ENCODE measurements at places on chromosomes 2 and 18.

GRCh38 chr2:38830526-38831159, 45.1 kb downstream of the DHX57 start:
- no peak for DNase-seq

DNA sequence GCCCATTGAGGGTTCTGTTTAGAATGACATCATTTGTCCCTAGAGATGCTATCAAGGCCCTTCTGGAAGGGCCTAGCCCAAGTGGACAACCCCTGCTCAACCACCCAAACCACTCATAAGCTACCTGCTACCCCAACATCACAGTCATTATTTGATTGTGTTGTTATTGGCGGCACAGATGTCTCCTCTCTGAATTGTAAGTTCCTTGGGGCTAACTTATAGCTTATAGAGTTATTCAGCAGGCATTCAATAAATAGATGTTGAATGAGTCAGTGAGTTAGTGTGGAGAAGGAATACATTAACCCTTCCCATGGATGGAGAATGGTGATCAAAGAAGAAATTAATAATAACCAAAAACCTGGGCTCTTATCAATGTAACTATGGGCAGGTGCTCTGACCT, 80.0 kb downstream of the ACAA2 start:
- no peak for DNase-seq

DNA sequence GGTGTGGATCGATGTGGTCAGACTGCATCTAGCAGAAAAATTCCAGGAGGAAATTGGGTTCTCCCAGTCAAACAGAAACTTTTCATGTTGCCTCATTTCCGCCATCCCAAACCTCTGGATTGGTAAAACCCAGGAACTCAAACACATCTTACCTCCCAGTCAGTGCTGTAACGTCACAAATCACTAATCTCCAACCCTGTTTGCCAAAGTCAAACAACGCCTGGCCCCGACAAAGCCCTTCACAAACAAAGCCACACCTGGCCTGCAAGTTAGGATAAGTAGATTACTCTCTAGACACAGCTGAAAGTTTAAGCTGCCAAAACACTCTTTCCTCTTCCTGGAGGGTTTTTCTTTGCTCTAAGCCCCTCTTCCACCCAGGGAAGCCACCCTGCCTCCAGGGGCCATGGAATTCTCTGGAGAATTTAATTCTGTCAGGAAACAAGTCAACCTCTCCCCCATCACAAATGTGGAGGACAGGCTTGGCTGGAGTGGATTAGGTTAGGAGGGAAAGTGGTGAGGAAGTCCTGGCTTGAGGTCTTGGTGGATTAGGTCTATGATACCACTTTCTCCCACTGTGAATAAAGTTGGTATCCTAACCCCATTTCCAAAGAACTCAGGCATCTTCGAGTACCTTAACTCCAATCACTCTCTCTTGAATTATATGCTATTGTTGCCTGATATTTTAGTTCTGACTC, 86.7 kb downstream of the LYPD6B start:
- DNase-seq, result no peak

GRCh38 chr2:174748948-174749347, 15.3 kb downstream of the CHRNA1 start:
- peak; percentile 76 for DNase-seq

- DNase-seq, result no peak
Observed at GRCh38 chr2:23624378-23624777, 239.4 kb downstream of the KLHL29 start.

DNA sequence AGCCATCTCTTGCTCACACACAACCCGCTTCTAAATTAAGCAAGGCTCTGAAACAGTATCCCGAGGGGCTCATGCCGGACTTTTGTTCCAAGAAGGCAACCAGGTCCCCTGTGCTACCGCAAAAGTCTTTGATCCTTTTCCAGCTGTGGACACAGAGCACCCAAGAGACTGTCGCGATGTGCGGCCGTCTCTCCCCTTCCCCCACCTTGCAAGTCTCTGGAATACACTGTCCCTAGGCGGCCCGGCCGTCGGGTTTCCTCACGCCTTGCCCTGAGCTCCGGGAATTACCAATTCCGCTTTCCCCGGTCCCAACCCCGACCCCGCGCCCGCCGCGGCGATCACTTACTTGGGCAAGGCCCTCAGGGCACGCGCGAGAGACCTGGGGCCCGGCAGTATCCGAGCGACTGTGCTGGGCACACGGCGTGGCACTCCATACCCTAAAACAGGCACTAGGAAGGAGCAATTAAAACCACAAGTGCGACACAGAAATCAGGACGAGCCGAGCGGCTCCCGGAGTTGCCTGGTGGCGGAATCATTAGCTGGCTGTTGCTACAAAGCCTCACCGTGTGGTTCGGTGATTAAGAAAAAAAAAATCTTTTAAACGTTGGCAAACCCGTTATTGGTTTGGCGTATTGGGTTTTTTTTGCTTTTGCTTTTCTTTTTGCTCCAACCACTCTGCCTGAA, 2.2 kb upstream of the DLX1 start:
- peak; percentile 62 for DNase-seq

GRCh38 chr2:218259099-218259961, 1.5 kb upstream of the GPBAR1 start:
- no peak for DNase-seq

- DNase-seq, result no peak
Observed at GRCh38 chr2:199160081-199160480, 297.7 kb downstream of the SATB2 start.

GRCh38 chr2:75133621-75134570, 65.4 kb downstream of the TACR1 start:
- no peak for DNase-seq

DNA sequence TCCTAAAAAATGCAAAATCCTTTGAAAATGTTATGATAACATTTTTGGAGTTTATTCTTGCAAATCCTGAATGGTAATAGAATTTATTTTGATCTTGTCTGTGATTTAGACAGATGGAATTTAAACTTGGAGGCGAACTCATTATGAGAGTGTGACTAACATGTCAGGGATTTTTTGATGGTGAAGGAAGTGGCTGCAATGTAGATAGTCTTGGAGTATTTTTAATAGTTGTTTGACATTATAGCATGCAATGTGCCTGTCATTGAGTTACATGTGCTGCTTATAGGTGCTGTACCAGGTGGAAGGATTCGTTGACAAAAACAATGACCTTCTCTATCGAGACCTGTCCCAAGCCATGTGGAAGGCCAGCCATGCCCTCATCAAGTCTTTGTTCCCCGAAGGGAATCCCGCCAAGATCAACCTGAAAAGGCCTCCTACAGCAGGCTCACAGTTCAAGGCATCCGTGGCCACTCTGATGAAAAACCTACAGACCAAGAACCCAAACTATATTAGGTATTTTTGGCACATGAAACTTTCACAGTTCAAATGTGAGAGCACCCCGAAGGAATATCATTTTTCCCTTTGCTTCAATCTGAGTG, 141.8 kb downstream of the MYO1B start:
- DNase-seq, result no peak

- no peak for DNase-seq
Observed at GRCh38 chr2:216057688-216058193, 23.9 kb downstream of the PECR start.

- DNase-seq, result no peak
Observed at GRCh38 chr18:60448487-60449267, 76.1 kb upstream of the MC4R start.

DNA sequence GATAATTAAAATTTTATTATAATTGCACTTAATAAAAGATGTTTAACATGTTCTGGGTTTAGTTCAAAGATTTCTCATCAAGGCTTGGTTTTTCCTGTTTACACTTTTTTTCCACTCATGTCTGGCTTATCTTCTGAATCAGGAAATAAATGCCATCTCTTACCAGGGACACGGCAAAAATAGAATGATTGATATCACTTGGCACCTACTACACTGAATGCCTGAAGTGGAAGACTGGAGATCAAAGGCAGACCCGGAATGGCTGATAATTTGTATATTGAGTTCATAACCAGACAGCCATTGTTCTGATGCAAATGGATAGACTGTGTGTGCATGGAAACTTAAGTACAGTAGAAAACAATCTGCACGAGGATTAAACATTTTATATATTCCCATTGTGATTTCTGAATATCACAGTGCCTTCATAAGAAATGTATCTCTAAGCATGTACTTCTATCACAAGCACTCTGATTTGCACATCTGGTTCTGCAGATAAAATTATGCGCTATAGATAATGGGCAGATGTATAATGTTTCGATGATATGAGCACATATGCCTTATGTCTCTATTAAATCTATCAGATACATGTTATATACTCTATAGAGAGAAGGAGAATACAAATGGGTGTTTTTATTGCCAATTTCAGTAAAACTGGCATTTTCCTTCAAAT, 304.8 kb downstream of the RND3 start:
- no peak for DNase-seq

- DNase-seq, result no peak
Observed at GRCh38 chr2:188966079-188966571, 8.0 kb upstream of the COL3A1 start.

- peak; percentile 91 for DNase-seq
Observed at GRCh38 chr2:166375736-166376487, at the start of gene SCN9A. Gene SCN9A (minus strand): TSS chr2:166375944. CDS start chr2:166311756, 64,188 bp downstream.

DNA sequence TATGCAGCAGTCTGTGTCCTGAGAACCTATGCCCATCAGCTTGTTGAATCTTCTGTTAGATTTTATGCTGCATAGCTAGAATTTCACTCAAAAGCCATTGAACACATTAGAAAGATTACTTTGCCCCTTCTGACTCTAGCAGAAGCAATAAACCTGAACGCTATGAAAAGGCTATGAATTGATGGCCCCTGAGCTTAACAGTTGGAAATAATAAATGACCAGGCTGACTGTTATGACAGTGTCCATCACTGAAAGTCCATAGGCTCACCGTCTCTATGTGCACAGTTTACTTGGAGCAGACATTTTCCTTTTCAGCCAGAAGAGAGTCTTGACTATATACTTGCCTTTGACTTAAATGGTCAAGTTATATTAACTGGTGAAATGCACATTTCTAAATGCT, 1618.8 kb upstream of the ACVR2A start:
- DNase-seq, result no peak

GRCh38 chr2:66851449-66851872, 416.5 kb downstream of the MEIS1 start:
- DNase-seq, result no peak

GRCh38 chr2:42800461-42800962, 8.1 kb upstream of the HAAO start:
- no peak for DNase-seq

GRCh38 chr2:3254442-3254941, 123.1 kb downstream of the EIPR1 start:
- peak; percentile 5 for DNase-seq
